Activated CD8-positive, alpha-beta memory T cell treated with anti-CD3 and anti-CD28 coated beads for 1 hour (primary cell): ENCODE measurements at places on chromosomes 5 and 9.

- peak; percentile 11 for DNase-seq
Observed at GRCh38 chr5:141564216-141564692, 54.5 kb downstream of the DIAPH1 start.

- DNase-seq = no peak
Observed at GRCh38 chr9:13013991-13014883, 239.4 kb downstream of the LURAP1L start.

- no peak for DNase-seq
Observed at GRCh38 chr5:149152317-149152746, 11.0 kb downstream of the ABLIM3 start.

- DNase-seq = no peak
Observed at GRCh38 chr9:15935661-15936305, 382.9 kb downstream of the CCDC171 start.

GRCh38 chr5:17156463-17156862 is 61.0 kb upstream of the BASP1 start:
- no peak for DNase-seq

GRCh38 chr5:149210968-149211490 is 60.6 kb upstream of the AFAP1L1 start:
- DNase-seq = peak; percentile 18

GRCh38 chr9:110283751-110284150 is 27.4 kb upstream of the TXN start:
- no peak for DNase-seq

DNA sequence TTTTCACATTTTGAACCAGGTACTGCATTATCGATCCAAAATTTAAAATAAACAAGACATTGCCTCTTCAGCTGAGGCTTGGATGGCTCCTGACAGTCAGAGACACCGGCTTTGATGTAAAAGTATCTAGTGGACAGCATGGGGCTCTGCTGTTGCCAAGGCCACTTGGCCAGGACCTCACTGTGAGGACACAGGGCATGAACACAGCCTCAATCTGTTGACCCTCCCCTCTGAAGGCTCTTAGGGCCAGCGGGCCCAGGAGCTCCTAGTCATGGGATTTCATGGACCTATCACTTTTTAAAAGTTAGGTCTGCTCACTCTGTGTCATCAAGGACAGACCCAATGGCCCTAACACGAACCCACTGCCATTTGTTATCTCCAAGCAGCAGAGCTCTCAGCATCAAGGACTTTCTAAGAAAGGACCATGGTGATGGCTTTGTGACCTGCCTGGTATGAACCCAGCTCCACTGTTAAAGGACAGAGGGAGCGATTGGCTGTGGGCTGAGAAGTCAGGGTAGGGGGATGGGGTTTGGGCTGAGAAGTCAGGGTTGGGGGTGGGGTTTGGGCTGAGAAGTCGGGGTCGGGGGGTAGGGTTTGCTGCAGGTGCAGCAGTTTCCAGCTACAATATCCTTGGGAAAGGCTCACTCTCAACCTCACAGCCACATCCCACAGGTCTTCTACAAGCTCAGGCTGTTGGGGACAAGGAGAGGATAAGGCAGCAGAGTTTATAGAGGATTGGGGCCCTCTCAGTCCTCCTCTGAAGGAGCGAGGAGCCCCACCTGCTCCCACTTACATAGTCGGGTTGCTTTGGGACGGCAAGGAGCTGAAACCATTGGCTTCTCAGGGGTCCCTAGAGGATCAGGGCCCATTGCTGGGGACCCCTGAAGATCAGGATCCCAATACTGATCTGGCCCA is 146.8 kb downstream of the BARX1 start:
- no peak for DNase-seq

GRCh38 chr9:81374459-81375186 is 314.7 kb downstream of the TLE1 start:
- DNase-seq = no peak
